Effector CD4-positive, alpha-beta T cell (primary cell): ENCODE measurements at places on chromosomes 1 and 21.

GRCh38 chr1:40059960-40060750, 19.6 kb downstream of the CAP1 start:
- DNase-seq, result no peak

DNA sequence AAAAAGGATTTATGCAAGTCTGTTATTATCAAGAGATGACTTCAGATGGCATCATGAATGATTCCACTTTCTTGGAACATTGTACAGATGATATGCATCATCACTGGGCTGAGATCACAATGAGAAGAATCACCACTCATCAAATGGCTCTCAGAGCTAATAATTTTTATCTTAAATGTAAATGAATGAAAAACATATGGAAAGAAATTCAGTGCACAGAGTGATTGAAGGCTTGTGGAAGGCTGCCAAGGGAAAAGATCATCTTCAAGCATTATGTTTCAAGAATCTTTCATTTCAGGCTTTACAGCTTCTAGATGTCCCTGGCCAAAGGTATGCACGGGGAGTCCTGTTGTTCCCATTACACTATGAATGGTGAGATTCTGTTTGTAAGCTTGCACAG, 955.7 kb downstream of the TTLL7 start:
- no peak for DNase-seq

- DNase-seq, result no peak
Observed at GRCh38 chr1:63912643-63913042, 138.8 kb downstream of the ROR1 start.

- DNase-seq, result no peak
Observed at GRCh38 chr1:17009706-17010105, 2.0 kb downstream of the ATP13A2 start.

DNA sequence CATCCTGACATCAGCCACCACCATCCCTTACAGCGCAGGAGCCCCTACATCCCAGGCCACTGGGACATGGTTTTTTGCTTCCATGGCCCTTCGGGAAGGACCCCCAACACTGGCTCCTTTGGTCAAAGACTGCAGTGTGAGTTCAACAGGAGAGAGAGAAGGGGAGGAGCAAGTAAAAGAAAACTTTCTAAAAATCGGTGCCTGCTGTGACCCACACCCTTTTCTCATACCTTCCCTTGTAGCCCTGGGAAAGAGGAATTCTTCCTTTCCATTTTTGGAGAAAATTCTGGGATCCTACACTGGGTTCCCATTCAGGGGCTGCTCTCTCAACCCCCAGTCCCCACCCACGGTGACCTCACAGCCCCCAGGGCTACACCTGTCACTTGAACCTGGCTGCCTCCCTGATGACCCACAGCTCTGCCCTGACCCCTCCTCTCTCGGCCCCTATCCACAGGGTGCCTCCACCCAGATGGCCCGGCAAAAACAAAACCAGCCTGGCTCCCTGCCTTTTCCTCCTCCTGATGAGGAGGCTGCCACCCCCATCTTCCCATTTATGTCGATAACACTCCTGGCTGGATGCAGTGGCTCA, 7.6 kb downstream of the PADI4 start:
- no peak for DNase-seq
